ENCODE measurements at places on chromosomes 1 and 21.

- DNase-seq: peak; percentile 61
Observed at GRCh38 chr1:42747125-42747524, 7.1 kb upstream of the CLDN19 start.

DNA sequence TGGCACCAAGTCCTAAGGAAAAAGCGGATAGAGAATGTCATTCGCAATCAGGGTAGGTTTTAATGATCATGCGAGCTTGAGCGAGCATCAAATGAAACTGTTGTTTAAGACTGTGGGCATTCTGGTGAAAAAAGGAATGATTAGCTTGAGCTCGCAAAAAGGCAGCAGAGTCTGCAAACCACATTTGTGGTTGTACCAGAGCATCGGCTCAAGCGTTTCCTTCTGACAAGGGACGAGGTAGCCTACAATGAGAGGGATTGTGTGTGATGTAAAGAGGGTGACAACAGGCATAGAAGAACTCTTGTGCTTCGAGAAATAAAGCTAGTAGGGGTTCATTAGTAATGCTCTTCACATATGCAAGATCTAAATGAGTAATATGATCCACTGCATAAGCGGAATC lies 11.1 kb upstream of the CD48 start:
- peak; percentile 64 for DNase-seq

DNA sequence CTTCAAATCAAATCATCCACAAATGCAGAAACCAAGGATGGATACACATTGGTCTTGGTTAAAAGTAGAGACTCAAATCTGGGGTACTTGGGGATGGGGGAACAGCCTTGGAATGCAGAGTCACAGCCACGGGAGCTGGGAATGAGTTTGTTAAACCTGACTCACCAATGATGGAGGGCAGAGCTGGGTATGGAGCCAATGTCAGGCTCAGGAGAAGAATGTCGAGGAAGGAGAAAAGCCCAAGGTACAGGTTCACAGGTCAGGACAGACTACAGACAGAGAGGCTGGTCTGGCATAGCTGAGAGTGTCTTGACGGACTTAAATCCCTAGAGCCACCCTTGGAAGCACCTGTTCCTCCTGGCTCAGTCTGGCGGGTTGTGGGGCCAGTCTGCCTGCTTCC lies 237.6 kb downstream of the NTNG1 start:
- DNase-seq: no peak

DNA sequence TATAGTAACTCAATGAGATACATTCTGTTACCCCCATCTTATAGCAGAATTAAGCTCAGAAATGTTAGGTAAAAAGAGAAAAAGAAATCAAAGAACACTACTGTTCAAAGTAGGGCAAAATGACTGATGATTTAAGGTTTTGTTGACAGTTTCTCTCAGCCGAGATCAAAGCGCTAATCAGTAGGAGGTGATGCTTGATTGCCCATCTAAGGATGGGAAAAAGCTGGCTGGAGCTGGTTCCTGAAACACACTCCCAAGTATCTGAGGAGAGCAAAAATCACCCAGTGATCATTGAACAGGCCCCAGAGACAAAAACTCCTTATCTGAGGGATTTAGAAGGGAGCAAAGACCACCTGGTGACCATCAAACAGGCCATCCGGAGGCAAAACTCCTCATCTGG lies 64.5 kb upstream of the CSF1 start:
- DNase-seq: no peak

- no peak for DNase-seq
Observed at GRCh38 chr21:17498586-17498985, 14.3 kb upstream of the CXADR start.

DNA sequence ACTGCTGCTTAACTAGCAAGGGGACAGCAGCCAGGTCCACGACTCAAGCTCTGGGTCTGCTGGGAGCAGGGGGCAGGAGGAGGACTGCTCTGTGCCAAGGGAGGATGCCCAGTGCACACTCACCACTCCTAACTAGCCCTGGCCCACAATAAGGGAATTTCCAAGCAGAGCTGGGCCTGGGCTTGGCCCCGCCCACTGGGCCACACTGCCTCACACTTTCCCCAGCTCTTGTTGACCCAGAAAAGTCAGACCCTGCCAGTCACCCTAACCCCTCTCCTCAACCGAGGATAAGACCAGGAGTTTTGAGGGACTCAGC lies 18.7 kb downstream of the SLC9A1 start:
- DNase-seq: no peak

GRCh38 chr1:116754198-116754977 lies at the start of gene CD2:
CD2 (plus strand) TSS chr1:116754430; CDS start chr1:116754493, 63 bp downstream.
- peak; percentile 42 for DNase-seq

Measured in NB4 (cell line).